ENCODE measurements at places on chromosomes 12 and 14.

DNA sequence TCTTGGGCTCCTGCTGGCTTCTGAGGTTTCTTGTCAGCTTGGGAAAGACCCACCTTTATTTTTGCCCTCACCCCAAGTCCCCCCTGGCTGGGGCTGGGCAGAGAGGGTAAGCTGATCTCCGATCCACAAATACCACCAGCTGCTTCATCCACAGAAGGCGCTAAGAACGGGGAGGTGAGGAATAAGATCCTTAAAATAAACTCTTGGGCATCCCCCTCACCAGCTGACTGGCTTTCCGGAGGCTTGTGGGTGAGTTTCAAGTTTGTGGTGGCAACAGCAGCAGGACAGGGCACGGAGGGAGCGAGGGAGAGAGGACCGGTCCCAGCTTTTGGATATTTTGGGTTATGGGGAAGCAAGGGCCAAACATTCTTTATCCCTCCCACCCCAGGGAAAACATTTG is 20.8 kb upstream of the HSPB8 start:
- no peak for DNase-seq

- DNase-seq, result peak; percentile 21
Measured at GRCh38 chr14:69708586-69709560, 58.1 kb upstream of the SRSF5 start.

- no peak for DNase-seq
Measured at GRCh38 chr14:39621223-39621622, 189.0 kb upstream of the FBXO33 start.

DNA sequence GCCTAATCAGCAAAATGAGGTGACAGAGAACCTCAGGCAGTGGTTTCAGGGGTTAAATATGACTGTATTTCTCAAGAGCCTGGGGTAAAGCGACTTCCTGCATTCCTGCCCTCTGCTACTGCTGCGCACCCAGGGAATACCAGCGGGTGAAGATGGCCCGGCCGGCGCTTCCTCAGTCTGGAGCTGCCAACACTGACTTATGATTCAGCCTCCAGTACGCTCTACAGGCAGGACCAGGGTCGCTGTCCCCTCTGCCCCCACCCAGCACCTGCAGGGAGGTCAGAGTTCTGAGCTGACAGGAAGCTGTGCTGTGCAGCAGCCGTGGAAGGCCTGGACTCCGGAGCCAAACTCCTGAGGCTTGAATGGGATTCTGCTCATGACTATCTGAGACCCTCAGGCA is 127.9 kb downstream of the PIWIL1 start:
- DNase-seq, result no peak

DNA sequence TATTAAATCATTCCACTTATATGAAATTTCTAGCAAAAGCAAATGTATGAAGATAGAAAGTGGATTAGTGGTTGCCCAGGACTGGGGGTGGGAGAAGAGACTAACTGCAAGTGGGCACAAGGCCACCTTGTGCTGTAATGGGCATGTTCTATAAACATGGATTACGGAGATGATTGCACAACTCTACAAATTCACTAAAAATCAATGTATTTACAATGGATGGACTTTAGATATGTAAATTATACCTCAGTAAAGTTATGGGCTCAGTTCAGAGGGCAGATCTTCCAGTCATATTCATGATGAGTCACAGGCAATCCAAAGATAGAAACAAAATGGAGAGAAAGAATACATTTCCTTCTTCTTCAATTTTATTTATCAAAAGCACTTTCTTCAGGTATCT is 173.9 kb downstream of the NDUFA12 start:
- no peak for DNase-seq

GRCh38 chr14:80638620-80639515 is 302.7 kb downstream of the CEP128 start:
- no peak for DNase-seq

DNA sequence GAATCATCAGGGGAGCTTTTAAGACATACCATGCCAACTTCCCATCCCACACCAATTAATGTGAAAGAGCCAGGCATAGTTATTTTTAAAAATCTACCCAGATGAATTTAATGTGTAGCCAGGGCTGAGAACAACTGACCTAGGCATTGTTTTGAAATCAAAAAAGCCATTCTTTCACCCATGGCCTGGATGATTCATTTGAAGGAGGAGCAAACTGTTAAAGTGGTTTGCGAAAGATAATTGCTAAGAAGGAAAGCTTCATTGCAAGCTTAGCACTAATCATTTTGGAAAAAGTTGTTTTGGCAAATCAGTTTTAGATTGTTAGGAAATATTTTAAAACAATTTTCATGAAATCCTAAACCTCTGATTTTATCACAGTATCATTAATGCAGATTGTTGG is 2.1 kb upstream of the GTSF1 start:
- no peak for DNase-seq

DNA sequence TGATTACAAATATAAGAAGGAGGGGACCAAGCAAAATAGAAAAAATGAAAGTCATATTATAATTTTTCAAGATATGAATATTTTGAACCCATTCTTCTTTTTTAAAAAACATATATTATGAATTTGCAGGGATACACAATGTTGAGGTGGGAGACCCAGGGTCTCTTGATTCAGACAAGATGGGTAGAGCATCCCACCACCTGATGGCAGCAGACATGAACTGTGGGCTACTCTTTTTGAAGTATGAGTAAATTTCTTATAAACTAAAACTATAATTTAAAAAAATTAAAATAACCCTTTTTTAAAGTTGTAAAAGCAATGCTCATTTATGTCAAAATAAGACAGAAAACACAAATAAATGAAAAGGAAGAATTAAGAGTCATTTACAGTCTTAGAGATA is 202.7 kb upstream of the PRICKLE1 start:
- DNase-seq, result no peak

DNA sequence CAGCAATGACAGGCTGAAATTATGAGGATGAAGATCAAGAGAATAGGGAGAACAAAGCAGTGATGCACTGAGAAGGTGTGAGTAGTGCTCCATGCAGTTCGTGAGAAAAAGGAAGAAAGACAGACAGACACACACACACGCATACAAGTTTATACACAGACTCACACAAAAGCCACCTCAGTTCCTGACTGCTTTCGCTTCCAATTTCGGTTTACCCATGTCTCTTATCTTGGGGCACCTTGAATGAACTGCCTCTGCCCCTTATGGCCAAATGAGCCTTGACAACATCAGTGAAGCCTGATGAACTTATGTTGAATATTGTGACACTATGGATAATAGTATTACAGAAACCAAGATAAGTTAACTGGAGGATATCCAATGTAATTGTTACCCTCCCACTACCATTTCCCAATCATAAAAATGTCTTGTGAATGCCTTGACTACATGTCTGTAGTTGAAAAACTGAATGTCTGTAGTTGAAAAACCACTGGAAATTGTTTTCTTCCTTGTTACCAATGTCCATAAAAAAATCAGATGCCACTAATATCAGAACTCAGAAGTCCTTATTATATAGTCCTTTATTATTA is 380.4 kb upstream of the DDHD1 start:
- no peak for DNase-seq

- DNase-seq, result no peak
Measured at GRCh38 chr14:94050231-94050880, 24.2 kb downstream of the OTUB2 start.
